Common myeloid progenitor, CD34-positive (primary cell): ENCODE measurements at places on chromosomes 16 and 17.
A peak's percentile ranks its signal among the peaks of the same experiment; 100 is the strongest.

GRCh38 chr17:50072925-50073324 is 17.0 kb downstream of the ITGA3 start:
- no peak for DNase-seq

- DNase-seq: peak; percentile 55
Observed at GRCh38 chr16:3131755-3132377, 3.0 kb upstream of the ZNF213 start.

- DNase-seq: no peak
Observed at GRCh38 chr17:55453839-55454557, 32.4 kb upstream of the MMD start.

DNA sequence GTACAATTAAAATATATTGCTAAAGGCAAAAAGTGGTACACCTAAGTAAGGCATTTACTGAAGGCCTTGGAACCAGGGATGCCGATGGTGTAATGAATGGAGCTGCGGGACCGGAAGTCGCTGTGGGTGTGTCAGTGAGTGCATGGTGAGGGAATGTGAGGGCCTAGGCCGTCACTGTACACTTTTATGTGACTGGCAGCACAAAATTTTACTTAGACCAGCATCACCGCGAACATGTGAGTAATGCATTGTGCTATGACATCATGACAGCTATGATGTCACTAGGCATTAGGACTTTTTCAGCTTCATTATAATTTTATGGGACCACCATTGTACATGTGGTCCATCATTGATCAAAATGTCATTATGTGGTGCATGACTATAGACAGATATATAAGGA is 14.7 kb downstream of the ALOX15B start:
- DNase-seq: no peak

DNA sequence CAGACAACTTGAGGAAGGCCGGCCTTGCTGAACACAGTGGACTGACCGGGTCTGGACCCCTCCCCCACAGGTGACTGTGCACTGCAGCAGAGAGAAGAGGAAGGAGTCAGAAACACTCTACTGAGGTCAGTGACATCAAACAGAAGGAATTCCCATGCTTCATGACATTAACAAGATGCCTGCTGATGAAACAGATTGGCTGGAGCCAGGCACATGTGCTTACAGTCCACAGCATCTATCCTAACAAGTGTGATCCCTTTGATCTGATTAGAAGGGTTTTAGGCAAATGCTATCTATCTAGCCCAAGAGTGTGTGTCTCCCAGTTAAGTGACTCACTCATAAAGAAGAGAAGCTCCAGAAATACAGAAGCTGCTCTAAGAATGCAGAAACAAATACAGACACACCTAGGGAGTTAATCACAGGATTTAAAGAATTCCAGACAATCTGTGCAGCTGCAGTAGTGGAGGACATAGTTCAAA is 90.2 kb downstream of the SYCE1L start:
- DNase-seq: no peak

DNA sequence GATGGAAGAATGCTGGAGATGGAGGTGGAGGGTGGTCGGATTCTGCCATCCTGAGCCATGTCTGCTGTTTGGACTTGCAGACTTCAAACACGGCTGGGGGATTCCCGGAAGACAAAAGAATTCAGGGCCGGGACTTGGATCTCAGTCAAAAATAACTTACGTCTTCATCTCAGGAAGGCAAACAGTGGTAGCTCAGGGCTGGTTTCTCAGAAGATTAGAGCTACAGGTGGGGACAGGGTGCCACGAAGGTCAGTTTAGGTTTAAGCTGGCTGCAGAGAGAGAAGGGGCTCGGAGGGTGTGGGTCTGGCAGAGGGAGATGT is 4.3 kb upstream of the RHBDL3 start:
- DNase-seq: no peak

DNA sequence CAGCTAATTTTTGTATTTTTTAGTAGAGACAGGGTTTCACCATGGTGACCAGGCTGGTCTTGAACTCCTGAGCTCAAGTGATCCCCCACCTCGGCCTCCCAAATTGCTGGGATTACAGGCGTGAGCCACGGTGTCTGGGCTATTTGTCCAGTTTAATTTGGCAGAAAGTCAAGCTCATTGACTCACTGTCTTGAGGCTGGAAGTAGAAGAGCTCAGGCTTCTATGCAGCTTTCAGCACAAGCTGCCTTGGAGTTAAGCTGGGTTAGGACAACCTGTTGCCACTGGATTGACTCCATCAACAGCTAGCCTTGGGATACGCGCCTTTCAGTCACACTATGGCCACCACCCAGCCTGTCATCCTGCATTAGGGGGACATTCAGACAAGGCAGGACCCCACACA is 76.2 kb upstream of the DNAH17 start:
- no peak for DNase-seq

DNA sequence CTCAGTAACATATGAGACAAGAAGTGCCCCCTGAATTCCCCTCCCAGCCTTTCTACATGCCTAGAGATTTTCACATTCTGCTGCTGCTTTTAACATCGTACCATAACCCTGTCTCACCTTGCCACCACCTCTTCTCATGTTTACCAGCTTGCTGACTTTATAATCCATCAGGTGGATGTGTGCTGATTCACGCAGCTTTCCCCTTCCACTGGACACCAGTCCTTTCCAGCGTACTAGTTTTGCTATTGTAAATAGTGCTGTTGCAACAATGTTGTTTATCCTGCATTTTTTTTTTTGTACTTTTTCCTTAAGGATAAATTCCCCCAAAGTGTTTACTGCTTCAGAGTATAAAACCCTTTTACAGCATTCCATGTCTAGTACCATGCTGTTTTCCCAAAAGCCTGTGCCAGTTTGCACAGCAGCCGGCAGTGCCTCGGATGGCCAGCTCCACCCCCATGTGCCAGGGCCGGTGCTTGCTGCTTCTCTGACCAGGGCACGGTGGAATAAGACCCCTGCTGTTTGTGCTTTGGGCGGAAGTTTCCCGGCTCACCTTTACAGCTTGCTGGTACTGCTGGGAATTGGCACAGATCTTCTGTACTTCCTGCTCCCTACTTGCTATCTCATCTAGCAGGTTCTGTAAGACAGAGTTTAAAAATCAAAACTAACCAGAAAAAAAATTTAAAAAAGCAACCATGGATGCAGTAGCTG is 41.3 kb downstream of the UBN1 start:
- DNase-seq: no peak

DNA sequence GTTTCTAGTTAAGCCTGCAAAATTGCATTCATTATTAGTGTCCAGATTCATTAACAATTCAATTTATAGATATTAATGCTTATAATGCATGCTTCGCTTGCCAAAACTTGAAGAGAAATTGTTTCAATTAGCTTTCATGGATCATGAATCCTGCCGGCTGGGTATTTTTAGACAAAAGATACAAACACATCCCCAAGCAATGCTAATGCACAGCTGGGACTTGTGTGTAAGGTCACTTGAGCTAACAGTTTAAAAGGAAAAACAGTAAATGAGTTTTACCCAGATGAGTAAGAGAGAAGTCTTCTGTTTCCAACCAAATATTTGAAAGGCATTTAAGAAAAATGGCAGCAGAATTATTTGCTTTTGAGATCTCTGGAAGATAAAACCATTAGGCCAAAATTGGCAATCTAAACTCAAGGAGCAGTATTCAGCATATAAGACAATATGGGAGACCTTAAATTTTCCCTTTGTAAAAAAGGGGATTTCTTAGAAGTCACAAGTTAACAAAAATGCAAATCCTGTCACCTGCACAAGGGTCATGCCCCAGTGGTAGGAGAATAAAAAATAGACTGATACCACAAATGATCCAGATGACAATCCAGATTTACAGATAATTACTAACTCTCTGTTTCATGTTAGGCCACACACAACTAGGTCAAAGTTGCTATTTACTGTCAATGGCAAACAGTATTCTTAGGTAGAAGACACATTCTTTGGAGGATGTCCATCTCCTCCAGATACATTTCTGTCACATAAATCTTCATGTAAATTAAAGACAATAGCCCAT is 418.4 kb upstream of the PMFBP1 start:
- DNase-seq: no peak

DNA sequence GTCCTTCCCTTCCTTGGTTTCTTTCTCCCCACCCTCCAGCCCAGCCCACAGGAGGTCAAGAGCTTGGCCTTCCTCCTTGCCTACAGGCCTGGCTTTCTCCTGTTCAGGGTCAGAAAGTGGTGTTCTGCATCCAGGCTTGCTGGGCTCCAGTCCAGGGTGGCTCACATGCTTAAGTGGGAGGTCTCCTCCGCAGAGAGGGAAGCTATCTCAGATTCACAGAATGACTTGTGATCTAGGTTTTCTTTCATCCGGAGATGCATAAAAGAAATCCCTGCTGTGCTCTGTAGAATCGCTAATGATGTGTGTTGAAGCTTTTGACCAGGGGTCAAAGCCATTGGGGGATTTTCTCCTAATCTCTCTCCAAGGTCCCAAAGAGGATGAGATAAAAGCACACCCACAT is 382.3 kb upstream of the EEF2KMT start:
- DNase-seq: no peak

DNA sequence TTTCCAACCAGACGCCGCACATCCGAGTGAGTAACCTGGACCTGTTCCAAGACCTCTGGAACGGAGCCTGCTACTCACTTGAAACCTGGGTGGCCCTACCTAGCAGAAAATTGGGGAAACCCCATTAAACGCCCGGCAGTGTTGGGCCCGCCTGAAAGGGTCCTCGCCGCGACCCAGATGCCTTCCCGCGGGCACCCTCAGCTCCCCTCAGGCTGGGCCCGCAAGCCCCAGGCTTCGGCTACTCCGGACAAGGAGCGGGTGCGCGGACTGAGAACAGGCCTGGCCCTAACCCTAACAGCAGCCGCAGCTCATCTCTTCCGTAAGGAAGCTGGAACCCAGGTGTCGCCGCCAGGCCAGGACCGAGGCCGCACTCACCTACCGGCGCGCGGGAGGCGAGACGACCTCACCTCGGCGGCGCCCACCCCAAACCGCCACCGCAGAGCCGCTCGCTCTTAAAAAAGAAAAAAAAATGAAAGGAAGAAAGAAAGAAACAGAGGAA is 344 bp downstream of the PSME3IP1 start:
- peak; percentile 44 for DNase-seq
